ENCODE measurements at places on chromosomes 11 and 22.

DNA sequence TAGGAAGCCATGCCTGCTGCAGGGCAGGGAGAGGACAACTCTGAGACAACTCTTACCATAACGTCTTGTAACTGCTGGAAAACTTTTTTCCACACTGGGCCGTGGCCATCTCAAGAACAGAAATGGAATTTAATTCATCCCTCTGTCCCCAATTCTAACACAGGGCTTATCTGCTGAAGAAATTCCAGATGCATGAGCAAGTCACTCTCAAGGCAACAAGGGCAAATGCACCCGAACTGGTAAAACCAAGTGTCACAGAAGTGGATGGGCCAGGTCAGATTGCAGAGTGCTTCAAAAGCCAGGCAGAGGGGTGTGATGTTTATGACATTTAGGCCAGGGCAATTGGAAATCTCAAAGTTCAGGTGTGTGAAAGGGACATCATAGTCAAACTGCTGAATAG is 7.4 kb downstream of the SMPD1 start:
- DNase-seq, result no peak

DNA sequence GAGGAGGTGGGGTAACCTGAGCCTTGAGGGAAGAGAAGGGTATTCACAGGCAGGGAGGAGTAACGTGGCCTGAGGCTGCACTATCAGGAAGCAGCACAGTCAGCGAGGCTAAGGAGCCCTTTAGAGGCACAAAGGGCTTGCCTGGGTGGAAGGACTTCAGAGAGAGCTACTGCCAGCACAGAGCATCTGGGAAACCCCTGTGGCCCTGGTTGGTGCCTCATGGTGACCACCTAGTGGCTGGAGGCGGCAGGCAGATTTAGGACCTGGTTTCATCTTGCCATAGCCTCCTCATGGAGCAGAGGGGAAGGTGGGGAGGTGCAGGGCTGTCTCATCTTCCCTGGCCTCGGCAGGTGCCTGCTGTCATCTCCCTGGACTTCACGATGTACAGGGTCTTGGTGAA is 64.5 kb downstream of the MPPED1 start:
- DNase-seq, result no peak

DNA sequence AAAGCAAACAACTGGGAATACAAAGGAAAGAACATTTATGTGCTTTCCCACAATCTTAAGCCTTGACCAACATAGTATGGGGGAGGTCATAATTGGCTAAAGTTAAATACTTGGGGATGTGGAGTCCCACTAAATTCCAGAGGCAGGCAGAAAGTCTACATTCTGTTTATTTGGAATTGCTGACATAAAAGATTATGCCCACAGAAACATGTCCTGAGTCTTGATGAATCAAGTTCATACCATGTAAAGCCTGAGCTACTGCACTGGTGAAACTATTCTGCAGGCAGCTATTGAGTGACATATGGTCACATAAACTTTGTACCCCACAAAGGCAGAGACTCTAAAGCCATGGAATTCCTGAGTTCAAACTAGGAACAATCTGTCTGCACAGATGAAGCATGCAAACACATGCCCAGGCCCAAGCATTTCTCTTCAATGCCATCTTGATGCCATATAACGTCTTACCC is 69.9 kb upstream of the CHRM4 start:
- DNase-seq, result peak; percentile 44

- DNase-seq, result no peak
Measured at GRCh38 chr22:41659941-41660340, 28.7 kb downstream of the SNU13 start.

DNA sequence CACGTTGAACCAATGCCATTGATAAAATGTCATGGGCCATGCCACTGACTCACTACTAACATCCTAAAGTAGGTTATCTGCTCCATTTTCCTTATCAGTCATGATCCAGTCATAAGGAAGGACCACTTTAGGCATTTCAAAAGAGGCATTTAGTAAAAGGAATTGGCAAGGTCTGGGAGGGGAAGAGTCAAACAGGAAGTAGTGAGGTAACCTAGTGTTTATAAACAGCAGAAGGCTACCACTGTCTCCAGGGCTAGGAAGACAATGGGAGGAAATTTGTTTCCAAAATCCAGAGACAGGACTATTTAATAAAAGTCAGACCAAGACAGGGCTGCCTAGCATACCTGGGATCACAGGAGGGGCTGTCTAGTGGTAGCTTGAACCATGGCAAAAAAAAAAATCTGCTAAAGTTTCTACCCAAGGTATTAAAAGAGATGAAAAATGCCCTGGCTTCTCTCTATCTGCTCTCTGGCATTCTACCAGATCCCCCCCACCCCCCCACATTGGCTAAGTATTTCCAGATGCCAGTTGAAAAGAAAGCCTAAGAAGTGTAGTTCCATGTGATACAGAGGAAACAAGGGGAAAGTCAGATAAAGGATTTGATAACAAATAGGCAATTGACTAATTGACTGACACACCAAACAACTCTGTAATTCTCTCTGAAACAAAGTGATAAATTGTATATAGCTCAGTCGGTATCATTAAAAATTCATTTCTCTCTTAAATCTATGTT is 50.4 kb upstream of the C11orf87 start:
- DNase-seq, result no peak
